ENCODE measurements at places on chromosomes 13 and 19.

DNA sequence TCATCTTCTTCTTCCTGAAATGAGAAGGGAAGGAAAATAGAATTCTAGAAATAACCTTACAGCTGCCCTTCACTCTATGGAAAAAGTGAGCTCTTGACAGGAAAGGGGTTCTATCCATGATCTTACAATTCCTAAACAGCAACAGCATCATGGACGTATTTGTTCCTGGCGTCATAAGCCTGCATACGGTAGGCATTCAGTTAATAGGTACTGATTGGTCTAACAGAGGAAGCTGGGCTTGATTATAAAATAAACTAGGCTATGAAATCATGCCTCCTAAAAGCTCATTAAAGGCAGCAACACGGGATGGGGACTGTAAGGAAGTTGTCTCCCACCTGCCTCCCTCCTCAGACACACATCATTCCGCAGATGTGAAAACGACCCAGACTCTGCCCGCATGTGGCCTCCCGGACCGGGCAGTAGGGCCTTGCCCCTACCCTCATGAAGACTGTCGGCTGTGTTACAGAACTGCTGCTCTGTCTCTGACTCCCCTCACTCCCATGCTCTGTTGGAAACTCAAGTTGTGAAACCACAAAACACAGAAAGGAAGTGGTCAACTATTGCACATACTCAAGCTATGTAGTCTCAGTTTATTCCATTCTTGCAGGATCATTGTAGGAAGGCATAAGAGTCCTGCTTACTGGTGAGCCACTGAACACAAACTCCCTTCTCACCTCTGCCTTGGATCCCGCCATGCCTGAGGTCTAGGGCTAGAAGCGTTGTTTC lies 129.8 kb downstream of the DLEU7 start:
- no peak for DNase-seq

- no peak for DNase-seq
Measured at GRCh38 chr19:49129238-49129583, 9.9 kb downstream of the PPFIA3 start.

- no peak for DNase-seq
Measured at GRCh38 chr13:27354379-27354778, 70.0 kb upstream of the GTF3A start.

- no peak for DNase-seq
Measured at GRCh38 chr13:107456431-107456830, 758.9 kb downstream of the LIG4 start.

DNA sequence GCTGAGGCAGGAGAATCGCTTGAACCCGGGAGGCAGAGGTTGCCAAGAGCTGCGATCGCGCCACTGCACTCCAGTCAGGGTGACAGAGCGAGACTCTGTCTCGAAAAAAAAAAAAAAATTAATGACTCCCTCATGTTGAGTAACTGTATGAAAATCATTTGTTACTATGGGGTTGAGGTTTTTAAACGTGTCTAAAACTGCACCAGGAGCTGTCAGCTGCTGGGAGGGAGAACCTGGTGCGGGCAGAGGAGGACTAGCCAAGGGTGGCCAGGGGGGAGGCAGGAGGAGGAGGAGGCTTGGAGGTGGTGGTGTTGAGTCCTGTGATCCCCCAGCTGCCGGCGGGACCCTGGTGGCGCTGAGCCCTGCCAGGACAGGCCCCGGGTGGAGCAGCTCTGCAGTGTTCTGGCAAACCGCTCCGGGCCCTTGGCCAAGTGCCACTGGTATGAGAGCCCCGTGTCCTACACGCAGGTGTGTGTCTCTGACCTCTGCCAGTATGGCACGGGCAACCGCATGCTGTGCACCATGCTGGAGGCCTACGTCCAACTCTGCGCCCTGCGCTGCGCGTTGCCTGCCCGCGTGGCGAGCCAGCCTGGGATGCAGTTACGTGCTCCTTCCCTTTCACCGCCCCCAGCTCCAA lies 17.1 kb upstream of the FXYD3 start:
- no peak for DNase-seq

DNA sequence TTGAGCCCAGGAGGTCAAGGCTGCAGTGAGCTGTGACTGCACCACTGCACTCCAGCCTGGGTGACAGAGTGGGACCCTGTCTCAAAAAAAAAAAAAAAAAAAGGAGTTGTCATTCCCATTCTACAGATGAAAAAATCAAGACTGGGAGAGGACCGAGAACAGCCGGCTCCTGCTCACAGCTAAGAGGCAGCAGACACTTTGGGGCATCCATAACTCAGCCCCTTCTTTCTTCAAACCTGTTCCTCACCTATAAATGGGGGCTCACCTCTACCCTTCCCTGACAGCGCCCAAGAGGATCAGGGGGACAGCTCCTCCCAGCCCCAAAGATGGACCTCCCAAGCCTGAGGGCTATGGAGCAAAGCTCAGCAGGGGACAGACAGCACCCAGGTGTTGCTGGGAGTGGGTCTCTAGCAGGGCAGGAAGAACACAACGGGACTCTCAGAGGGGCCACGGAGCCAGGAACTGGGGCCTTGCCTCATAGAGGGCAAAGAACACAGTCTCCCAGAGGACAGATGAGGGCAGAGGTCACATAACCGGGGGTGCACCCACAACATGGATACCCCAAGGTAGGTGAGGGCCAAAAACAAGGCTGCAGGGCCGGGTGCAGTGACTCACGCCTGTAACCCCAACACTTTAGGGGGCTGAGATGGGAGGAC lies 3.4 kb upstream of the KLF16 start:
- DNase-seq, result no peak

DNA sequence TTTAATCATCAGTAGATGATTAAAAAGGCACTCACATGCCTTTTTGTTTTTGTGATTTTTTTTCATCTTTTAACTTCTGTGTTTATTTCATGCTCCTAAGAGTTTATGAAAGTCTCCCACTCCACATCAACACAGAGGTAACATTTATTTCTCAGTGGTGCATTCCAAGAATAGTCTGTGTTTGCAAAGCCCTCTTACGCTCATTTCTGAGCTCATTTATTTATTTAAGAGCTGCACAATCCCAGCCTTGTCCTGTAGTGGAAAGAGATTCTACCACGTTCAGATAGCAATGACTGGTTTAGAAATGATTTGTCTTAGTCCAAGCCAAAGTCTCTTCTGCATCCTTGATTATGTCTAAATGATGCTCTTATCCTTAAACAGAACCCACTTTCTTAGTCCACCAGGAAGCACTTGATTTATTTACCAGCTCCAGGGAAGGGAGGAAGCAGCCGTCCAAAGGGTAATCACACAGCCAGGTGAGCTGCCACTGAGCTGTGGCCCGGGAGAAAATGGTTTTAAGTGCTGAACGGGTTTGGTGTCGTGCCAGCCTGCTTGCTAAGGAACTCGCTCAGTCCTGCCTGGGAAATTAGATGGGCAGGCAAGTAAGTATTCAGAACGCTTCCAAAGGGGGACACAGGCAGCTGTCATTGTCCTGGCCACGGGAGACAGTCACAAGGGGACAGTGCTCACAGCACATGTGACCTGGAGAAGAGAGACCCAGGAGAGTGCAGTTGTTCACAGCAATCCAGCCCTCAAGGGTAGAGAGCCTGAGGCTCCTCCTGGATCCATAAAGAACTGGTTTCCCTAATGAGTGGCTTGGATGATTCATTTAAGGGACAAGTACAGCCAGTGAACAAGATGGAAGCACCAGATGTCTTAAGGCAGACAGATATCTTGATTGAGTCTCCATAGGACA lies 131.8 kb upstream of the WASF3 start:
- DNase-seq, result no peak

GRCh38 chr13:77335543-77335942 lies 8.6 kb upstream of the MYCBP2 start:
- DNase-seq, result no peak

DNA sequence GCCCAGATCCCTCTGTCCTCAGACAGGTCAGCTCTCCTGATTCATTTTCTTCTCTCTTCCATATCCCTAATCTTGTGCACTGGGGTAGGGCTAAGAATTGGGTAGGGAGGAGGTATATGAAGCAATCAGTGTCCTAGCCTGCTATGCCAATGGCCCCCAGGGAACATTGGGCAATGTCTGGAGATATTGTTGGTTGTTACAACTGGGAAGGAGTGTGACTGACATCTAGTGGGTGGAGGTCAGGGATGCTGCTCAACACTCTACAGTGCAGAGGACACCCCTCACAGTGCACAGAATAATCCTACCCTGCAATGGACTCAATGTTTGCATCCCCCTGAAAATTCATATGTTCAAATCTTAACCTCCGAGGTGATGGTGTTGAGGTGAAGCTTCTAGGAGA lies 57.5 kb downstream of the CPAMD8 start:
- no peak for DNase-seq

- no peak for DNase-seq
Measured at GRCh38 chr19:49490287-49491029, 3.0 kb downstream of the RPL13A start.

GRCh38 chr13:74726206-74726605 lies 592.0 kb upstream of the KLF12 start:
- DNase-seq, result no peak

DNA sequence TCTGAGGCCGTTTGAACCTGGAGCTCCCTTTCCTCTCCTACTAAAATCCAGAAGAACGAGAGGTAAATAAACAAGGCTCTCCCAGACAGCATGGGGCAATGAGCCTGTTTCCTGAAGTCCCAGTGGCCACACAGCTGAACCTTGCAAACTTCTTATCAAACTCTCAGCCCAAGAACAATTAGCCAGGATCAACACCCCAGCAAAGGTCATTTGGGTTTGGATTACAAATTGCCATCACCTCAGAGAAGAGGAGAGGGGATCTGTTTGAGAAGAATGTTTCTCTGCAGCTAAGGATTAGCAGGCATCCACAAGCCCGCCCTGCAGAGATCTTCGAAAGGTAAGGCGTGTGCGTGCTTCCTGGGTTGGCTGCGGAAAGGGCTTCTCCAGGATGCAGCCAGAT lies 201.9 kb upstream of the SOX1 start:
- no peak for DNase-seq

GRCh38 chr13:77370888-77371287 lies 44.0 kb upstream of the MYCBP2 start:
- DNase-seq, result no peak

- DNase-seq, result no peak
Measured at GRCh38 chr19:45290381-45290931, 32.2 kb downstream of the CKM start.

GRCh38 chr13:48275507-48275906 lies 28.0 kb upstream of the RB1 start:
- no peak for DNase-seq

DNA sequence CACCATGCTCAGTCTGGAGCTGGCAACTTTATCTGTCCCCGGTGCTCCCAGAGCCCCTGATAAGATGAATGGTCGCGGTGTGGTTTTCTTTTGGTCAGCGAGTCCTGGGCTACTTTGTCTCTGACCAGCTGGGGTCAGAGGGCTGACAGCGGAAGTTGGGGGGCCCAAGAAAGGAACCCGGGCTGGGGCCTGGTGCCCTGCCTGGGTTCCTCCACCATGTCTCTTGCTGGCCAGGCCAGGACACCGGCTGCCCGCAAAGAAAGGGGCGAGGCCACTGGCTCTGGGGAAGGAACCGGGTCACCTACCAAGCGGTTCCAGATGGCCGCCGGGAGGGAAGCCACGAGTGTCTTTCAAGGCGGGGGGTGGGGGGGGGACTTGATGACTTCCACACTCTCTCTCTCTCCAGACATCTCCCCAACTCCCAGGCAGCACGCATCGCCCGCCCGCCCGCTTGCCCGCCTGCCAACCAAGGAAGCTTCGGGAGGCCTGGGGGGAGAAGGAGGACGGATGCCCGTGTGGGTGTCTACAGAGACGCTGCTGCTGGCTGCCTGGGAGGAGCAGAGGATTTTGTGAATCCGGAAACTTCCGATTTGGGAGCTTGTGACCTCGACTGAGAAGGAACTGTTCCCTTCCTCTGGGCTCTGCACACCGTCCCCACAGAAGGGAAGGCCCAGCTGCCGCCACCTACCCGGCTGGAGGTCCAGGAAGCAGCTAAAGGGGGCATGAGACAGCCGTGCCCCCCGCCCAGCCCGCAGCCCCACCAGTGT lies 1.1 kb downstream of the PIP5K1C start:
- DNase-seq, result no peak

GRCh38 chr13:80262051-80262695 lies 78.8 kb downstream of the SPRY2 start:
- no peak for DNase-seq
